ENCODE measurements at places on chromosomes 2 and 18.

DNA sequence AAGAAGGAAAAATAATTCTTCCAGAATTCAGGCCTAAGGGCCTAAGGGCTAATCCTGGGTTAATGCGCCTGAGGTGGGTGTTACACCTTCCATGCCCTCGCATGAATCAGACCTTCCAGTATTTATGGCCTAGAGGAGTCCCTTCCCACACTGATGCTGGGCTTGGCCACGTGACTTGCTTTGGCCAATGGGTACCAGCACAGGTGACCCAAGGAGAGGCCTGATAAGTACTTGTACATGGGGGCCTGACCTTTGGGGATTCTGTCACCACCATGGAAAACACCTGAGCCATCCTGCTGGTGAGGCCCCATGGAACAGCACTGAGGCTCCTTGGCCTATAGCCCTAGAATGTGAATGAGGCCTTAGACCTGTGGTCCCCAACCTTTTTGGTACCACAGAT, 79.8 kb downstream of the TNFRSF11A start:
- DNase-seq, result no peak

- no peak for DNase-seq
Observed at GRCh38 chr2:142478206-142478605, 347.4 kb upstream of the LRP1B start.

DNA sequence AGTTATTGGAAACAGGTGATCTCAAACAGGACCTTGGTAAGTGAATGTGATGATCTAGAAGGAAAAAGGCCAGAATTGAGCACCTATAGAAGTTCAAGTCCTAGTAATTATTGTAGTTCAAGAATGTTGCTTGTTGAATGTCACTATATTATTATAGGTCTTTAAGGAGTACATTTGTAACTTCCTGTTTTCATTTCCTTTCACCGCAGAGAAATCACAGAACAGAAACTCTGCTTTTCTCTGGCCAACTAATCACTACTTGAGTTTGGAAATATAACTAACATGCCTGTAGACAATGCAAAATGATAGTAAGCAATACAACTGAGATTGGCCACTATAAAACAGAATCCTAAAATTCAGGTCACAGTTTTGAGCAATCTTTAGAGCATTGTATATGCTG, 61.8 kb upstream of the EFEMP1 start:
- DNase-seq, result no peak

- DNase-seq, result no peak
Observed at GRCh38 chr2:6325616-6326015, 540.1 kb downstream of the CMPK2 start.

DNA sequence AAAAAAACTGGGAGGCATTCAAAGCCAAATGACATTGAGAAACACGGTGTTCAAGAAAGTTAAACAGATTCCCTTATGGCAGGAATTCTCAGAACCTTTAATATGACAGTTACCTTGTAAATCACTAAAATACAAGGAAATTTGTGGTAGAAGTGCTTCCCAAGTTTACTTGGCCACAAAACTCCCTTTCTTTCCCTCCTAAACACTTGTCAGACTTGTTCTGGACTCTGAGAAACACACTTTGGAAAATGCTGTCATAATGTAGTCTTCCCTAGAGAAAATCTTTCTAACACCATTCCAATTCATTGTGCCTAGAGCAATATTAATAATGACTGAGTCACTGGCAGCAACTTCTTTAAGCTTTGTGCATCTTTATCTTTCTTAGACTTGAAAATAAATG, 140.4 kb downstream of the ANKRD44 start:
- no peak for DNase-seq
